ENCODE measurements at places on chromosomes 5 and 9. TPM values are rescaled to one million over a fixed set of nuclear protein-coding genes. Genes with fewer than 3 reads are reported as not detected.
A peak's percentile ranks its signal among the peaks of the same experiment; 100 is the strongest.

The SLC34A1 gene
- total RNA-seq: not detected

DNA sequence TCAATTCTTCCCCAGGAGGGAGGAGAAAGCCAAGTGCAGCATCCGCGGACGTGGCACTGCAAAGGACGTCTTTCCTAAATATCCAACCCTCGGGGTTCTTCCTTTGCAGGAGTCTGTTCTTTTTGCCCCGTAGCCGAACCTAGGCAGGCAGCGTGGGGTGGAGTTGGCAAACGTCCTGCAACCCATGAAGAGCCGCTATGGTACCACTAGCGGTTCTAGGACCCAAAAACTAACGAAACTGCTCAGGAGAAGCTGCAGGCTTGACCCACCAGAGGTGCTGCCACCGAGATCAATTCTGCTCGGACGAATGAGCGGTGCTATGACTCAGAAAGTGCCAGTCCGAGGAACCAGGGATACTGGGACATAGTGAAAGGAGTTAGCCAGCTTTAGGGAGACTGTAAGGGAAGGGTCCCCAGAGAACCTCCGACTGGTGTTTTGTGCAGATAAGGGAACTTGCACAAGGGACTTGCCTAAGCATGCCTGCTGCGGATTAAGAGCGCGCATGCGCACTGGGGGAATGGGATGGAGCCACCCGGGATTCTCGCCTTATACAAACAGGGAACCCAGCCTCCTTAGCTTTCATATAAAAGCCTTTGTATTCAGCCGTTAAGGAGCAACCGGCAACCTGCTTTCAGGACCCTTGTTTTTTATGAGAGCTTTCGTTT, 32.7 kb downstream of the ANXA2R start:
- peak overlapping the region; percentile 48 for H3K4me3 ChIP-seq
- H3K4me1 ChIP-seq: peaks cover 26% of the 10 kb centered on the region
- no peaks in the 10 kb centered on the region for H3K36me3 ChIP-seq
- H3K27me3 ChIP-seq: no peaks in the 10 kb centered on the region
- DNase-seq: peak; percentile 92

DNA sequence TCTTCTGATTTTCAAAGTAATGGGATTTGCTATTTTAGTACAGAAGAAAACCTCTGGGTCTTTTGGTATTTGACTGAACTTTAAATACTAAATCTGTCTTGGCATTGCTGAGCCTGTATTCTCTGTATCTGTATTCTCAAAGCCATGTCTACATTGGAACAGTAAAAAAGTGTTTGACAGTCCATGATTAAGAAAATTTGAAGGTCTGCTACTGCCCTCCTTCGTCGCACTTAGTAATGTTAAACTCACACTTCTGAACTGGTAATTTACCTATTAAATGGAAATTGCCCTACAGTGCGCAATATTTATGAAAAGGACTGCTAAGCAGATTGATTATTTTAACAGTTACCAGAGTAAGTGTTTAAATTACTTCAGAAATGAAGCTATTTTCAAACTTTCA, 165.7 kb upstream of the SMC2 start:
- no peaks in the 10 kb centered on the region for H3K4me1 ChIP-seq
- no peaks in the 10 kb centered on the region for H3K36me3 ChIP-seq
- H3K4me3 ChIP-seq: no peak overlapping the region
- peaks cover 4% of the 10 kb centered on the region for H3K27me3 ChIP-seq
- no peak for DNase-seq
- H3K27ac ChIP-seq: no peak overlapping the region

- peak overlapping the region; percentile 58 for H3K27ac ChIP-seq
- H3K27me3 ChIP-seq: no peaks in the 10 kb centered on the region
- no peak for DNase-seq
- H3K36me3 ChIP-seq: no peaks in the 10 kb centered on the region
- peaks cover 43% of the 10 kb centered on the region for H3K4me1 ChIP-seq
Observed at GRCh38 chr5:17005107-17005828, 69.2 kb upstream of the MYO10 start.

DNA sequence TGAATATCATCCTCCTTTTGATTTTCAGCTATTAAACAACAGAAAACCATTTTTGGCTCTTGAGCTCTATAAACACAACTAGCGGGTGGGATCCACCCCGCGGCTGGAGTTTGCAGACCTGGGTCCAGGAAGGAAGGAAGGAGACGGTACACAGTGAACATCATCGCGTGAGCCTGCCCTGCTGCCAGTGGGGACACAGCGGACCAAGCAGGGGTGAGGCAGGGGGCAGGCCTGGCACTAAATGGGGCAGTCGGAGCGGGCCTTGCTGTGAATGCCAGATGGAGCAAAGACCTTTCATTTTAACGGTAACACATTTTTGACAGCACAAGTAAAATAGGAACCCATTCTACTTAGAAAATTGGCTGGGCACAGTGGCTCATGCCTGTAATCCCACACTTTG, 14.4 kb downstream of the TSPAN17 start:
- no peak overlapping the region for H3K4me3 ChIP-seq
- peaks cover 34% of the 10 kb centered on the region for H3K27me3 ChIP-seq
- DNase-seq: no peak
- H3K36me3 ChIP-seq: peaks cover 11% of the 10 kb centered on the region
- H3K4me1 ChIP-seq: peaks cover 13% of the 10 kb centered on the region

- DNase-seq: no peak
- no peaks in the 10 kb centered on the region for H3K4me1 ChIP-seq
- no peaks in the 10 kb centered on the region for H3K36me3 ChIP-seq
- H3K4me3 ChIP-seq: no peak overlapping the region
- H3K27ac ChIP-seq: no peak overlapping the region
Observed at GRCh38 chr9:116806075-116806474, 119.0 kb downstream of the TRIM32 start.

- DNase-seq: no peak
- peaks cover 39% of the 10 kb centered on the region for H3K4me1 ChIP-seq
- H3K27me3 ChIP-seq: no peaks in the 10 kb centered on the region
- no peaks in the 10 kb centered on the region for H3K36me3 ChIP-seq
- H3K27ac ChIP-seq: no peak overlapping the region
Observed at GRCh38 chr9:76580820-76581219, 121.8 kb downstream of the GCNT1 start.

DNA sequence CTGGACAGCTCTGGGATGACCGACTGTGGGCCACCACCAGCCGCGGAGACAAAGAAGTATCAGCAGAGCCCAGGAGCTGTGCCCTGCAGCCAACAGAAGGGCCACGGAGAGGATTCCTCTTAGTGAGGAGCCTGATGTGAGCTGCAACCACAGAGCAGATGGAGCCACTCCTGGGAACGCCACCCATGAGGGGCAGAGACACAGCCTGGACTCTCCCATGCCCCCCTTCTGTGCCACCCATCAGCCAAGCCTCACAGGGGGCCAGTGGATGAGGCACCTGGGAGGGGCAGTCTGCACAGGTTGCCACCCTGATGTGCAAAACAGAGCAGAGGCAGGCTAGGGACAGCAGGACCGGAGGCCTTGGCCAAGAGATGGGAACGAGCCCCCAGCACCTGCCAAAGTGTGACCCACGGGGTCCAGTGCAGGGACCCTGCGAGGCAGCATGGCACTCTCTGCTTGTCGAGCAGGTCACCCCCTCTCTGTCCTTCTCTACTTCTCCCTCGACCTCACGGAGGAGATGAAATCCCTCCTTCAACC, 380.7 kb upstream of the IRX1 start:
- no peaks in the 10 kb centered on the region for H3K36me3 ChIP-seq
- no peaks in the 10 kb centered on the region for H3K4me1 ChIP-seq
- no peak for DNase-seq
- no peaks in the 10 kb centered on the region for H3K27me3 ChIP-seq
